Breast epithelium (tissue), 4 donors: ENCODE measurements at places on chromosomes 3 and 15.

DNA sequence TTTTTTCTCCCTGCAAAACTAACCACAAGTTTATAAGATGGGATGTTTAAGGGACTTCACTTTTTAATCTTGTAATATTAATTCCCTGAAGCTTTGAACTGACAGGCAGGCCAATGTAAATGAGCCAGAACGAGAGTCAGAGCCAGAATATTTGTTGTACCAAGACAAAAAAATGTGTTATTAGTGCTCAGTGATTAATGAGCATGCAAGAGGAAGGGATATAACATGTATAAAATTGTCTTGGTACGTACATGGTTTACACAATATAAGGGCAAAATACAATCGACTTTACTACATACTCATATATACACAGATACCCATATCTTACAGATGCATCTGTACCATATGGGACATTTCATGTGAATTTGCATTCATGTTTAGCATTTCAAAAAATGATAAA, 331.2 kb downstream of the MECOM start:
- H3K4me1 ChIP-seq: no peaks in the 10 kb centered on the region
- H3K27ac ChIP-seq: no peak overlapping the region
- H3K27me3 ChIP-seq: no peaks in the 10 kb centered on the region
- no peak for DNase-seq

DNA sequence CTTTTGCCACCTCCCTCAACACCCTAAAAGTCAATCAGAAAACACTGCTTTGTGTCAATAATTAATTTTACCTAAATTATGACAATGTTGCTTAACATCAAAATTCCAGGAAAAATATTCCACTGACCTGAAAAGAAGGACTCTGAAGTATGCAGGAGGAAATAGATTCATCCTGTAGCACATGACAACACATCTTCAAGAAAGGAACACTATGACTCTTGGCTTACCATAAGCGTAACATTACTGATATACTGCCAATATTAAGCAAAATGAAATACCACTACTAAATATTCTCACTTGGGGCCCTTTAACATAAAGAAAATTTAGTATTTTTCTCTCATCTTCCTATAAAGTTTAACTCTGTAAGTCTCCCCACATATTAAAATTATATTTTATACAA, 9.6 kb downstream of the SUCLG2 start:
- H3K4me3 ChIP-seq: no peak overlapping the region
- H3K27ac ChIP-seq: no peak overlapping the region
- no peaks in the 10 kb centered on the region for H3K4me1 ChIP-seq
- no peaks in the 10 kb centered on the region for H3K27me3 ChIP-seq
- DNase-seq: no peak

- no peak overlapping the region for H3K4me3 ChIP-seq
- H3K4me1 ChIP-seq: no peaks in the 10 kb centered on the region
- DNase-seq: no peak
Observed at GRCh38 chr3:41710646-41711388, 251.1 kb downstream of the ULK4 start.

GRCh38 chr3:113110267-113110666, 101.1 kb upstream of the BOC start:
- H3K27me3 ChIP-seq: no peaks in the 10 kb centered on the region
- no peaks in the 10 kb centered on the region for H3K36me3 ChIP-seq
- no peaks in the 10 kb centered on the region for H3K4me1 ChIP-seq
- H3K27ac ChIP-seq: no peak overlapping the region
- no peak overlapping the region for H3K4me3 ChIP-seq
- no peak for DNase-seq
